OCI-LY7 (cell line): ENCODE measurements at places on chromosomes 13 and 19. TPM values are rescaled to one million over a fixed set of nuclear protein-coding genes. Genes with fewer than 3 reads are reported as not detected.
A peak's percentile ranks its signal among the peaks of the same experiment; 100 is the strongest.

Gene OR10H1
- 0.11 TPM in 1 of 2 replicates, not detected in the other for total RNA-seq

Gene ERVK3-1
- 46.4 and 48.1 TPM in 2 replicates for total RNA-seq

GRCh38 chr19:46803555-46803954 is 15.2 kb upstream of the SLC1A5 start:
- no peak for DNase-seq

- no peak for DNase-seq
Observed at GRCh38 chr13:99307648-99308339, 595 bp upstream of the GPR183 start.

- DNase-seq, result no peak
Observed at GRCh38 chr13:99339736-99340397, 32.7 kb upstream of the GPR183 start.

DNA sequence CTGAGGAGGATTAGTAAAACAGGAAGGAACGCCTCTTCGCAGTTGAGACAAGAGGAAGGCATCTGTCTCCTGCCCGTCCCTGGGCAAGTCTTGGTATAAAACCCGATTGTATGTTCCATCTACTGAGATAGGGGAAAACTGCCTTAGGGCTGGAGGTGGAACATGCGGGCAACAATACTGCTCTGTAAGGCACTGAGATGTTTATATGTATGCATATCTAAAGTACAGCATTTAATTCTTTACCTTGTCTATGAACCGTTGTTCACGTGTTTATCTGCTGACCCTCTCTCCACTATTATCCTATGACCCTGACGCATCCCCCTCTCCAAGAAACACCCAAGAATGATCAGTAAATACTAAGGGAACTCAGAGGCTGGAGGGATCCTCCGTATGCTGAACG is 722 bp upstream of the TIMM50 start:
- peak; percentile 22 for DNase-seq
